ENCODE measurements at places on chromosomes 2 and 18. TPM values are rescaled to one million over a fixed set of nuclear protein-coding genes. Genes with fewer than 3 reads are reported as not detected.
A peak's percentile ranks its signal among the peaks of the same experiment; 100 is the strongest.

DNA sequence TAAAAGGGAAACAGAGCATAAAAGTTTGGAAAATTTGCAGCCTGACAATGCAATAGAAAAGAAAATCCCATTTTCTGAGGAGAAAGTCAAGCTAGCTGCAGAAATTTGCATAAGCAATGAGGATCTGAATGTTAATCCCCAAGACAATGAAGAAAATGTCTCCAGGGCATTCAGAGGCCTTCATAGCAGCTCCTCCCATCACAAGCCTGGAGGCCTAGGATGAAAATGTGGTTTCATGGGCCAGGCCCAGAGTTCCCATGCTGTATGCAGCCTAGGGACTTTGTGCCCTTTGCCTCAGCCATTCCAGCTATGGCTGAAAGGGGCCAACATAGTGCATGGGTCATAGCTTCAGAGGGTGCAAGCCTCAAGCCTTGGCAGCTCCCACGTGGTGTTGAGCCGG is 10.3 kb upstream of the SCN1A start:
- DNase-seq: no peak

DNA sequence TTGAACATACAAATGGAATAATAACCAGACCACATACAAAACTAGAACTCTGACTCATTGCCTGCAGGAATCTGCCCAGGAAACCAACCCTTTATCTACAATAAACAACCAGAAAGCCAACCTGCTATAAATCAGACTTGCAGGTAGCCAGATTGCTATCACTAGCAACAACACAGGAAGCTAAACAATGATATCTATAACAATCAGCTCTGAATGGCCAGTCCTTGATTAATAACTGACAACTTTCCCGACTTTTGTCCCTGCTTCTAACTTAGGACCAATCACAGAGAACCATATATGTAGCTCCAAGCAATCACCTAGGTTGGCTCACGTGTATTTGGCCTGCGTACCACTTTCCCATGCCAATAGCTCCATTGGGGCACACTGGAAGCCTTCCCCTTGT is 470.8 kb downstream of the RIT2 start:
- no peak for DNase-seq

Gene PLGLB1
- polyA plus RNA-seq: not detected

- no peak for DNase-seq
Measured at GRCh38 chr2:40199771-40200170, 252.1 kb downstream of the SLC8A1 start.

DNA sequence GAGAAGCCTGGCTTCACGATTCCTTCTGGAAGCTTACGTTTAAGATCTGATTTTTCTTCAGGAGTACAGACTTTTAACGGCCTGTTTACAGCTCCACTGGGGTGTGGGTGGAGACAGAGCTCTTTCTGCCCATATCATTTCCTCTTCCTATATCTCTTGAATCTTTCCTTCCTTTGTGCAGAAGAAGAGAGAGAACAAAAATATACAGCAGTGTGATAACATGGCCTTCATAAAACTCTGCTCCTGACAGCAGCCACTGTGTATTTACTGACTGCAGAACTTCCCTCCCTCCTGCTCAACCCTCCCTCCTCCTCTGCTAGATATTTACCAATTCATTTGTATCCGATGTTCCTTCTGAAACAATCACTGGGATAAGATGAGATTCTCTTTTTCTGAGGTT is 34.1 kb upstream of the REEP1 start:
- DNase-seq: peak; percentile 25

- DNase-seq: peak; percentile 72
Measured at GRCh38 chr2:216664593-216665034, 30.7 kb downstream of the IGFBP5 start.

- no peak for DNase-seq
Measured at GRCh38 chr18:8705961-8706790, 820 bp downstream of the MTCL1 start.

GRCh38 chr18:75064513-75064905 is 144.4 kb downstream of the PTGR3 start:
- no peak for DNase-seq
